Neural crest cell (in vitro differentiated cells): ENCODE measurements at places on chromosomes 5 and 9.

DNA sequence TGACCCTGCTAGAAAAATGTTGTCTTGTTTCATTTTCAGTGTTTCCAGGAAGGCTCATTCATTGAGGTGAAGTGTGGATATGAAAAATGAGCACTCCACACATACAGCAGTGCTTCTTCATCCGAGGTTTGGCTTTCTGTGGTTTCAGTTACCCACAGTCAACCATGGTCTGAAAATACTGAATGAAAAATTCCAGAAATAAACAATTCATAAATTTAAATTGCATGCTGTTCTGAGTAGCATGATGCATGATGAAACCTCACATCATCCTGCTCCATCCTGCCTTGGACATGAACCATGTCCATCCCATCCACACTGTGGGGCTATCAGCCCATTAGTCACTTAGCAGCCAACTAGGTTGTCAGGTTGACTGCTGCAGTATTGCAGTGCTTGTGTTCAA is 10.4 kb upstream of the SLC45A2 start:
- peaks cover 11% of the 10 kb centered on the region for H3K4me1 ChIP-seq
- peaks cover 9% of the 10 kb centered on the region for H3K36me3 ChIP-seq
- no peak overlapping the region for H3K27ac ChIP-seq

DNA sequence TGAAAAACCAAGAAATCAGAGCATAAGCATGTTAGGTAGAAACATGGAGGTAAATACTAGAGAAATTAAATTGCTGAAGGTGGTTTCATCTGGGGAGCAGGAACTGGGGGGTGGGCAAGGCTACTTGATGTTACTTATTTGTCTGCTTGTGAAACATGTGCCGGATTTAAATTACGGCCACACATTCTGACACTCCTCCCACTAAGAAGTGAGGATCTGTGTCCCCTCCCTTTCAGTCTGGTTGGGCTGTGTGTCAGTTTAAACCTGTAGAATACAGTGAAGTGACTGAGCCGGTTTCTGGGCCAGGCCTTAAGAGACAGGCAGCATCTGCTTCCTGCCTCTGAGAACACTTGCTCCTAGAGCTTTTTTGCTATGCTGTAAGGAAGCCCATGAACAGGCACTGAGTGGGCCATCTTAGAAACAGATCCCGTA is 2.3 kb upstream of the IARS1 start:
- H3K4me1 ChIP-seq, result peaks cover 28% of the 10 kb centered on the region
- H3K27ac ChIP-seq, result peak overlapping the region; percentile 16
- no peak for DNase-seq
- peak overlapping the region; percentile 42 for H3K4me3 ChIP-seq

GRCh38 chr5:126003309-126003708 is 419.9 kb upstream of the GRAMD2B start:
- DNase-seq, result no peak
- no peaks in the 10 kb centered on the region for H3K27me3 ChIP-seq
- peaks cover 33% of the 10 kb centered on the region for H3K4me1 ChIP-seq
- no peak overlapping the region for H3K27ac ChIP-seq

DNA sequence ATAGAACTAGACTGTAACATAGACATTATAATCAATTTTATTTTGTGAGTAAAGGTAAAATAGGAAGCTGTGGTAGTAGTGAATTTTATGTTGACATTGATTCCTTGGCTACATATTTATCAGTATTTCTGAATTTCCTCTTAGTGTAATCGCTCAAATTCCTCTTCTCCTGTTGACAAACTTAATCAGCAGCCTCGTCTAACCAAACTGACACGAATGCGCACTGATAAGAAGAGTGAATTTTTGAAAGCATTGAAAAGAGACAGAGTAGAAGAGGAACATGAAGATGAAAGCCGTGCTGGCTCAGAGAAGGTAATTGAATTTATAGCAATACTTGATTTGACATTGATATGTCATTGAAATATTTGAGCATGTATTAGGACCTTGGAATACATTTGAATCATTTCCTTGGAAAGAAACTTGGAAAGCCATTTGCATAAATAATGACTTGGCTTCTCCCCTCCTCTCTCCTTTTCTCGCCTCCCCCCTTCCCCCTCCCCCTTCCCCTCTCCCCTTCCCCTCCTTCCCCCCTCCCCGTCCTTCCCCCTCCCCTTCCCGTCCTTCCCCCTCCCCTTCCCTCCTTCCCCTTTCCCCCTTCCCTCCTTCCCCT is 75.5 kb downstream of the GPBP1 start:
- no peaks in the 10 kb centered on the region for H3K4me1 ChIP-seq
- no peak overlapping the region for H3K4me3 ChIP-seq
- peaks cover 47% of the 10 kb centered on the region for H3K36me3 ChIP-seq
- DNase-seq, result no peak
- H3K27me3 ChIP-seq, result no peaks in the 10 kb centered on the region

GRCh38 chr5:82100303-82101077 is 128.7 kb downstream of the ATG10 start:
- no peaks in the 10 kb centered on the region for H3K27me3 ChIP-seq
- H3K27ac ChIP-seq, result no peak overlapping the region
- H3K36me3 ChIP-seq, result peaks cover 2% of the 10 kb centered on the region
- DNase-seq, result no peak
- H3K4me1 ChIP-seq, result peaks cover 6% of the 10 kb centered on the region
- no peak overlapping the region for H3K4me3 ChIP-seq

DNA sequence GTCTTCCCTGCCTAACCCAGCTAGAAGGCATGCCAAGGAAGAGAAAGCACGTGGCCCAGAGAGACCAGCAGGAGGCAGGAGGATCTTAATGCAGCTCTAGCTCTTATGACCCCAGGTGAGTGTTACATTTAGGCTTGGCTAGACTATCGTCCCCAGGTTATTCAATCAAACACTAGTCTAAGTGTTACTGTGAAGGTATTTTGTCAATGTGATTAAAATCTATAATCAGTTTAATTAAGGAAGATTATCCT is 483.7 kb downstream of the BNC2 start:
- no peak for DNase-seq
- peaks cover 7% of the 10 kb centered on the region for H3K4me1 ChIP-seq
- H3K36me3 ChIP-seq, result peaks cover 3% of the 10 kb centered on the region
- no peak overlapping the region for H3K4me3 ChIP-seq
- H3K27me3 ChIP-seq, result no peaks in the 10 kb centered on the region
